NCI-H524 (cell line): ENCODE measurements at places on chromosomes 7 and 10.

DNA sequence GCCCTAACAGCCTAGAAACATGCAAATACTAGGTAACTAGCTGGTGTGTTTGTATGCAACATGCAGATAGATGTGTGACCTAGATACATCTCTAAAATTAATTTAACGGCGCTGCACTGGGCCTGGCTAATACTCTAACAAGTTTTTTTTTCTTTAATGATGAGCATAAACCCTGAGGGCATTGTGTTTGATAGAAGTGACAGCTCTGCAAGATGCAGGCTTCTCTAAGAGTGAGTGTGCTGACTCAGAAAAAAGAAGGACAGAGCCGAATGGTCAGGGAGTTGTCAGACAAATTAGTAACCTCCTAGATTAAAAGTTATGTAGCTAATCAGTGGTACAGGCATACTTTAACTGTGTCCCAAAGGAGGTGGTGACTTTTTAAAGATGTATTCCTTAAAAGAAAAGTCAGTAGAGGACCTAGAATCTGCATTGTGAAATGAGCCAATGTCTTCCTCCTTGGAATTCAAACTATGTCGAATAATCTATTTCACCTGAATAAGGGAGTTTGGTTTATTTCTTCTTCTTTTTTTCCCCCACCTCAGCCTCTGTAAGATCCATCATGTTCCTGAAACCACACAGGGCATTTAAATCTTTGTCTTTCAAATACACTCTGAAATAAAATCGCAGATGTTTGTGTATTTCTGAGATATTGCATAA is 315.1 kb downstream of the GFRA1 start:
- no peak for DNase-seq

- DNase-seq = no peak
Observed at GRCh38 chr7:84003191-84003590, 191.4 kb downstream of the SEMA3A start.

DNA sequence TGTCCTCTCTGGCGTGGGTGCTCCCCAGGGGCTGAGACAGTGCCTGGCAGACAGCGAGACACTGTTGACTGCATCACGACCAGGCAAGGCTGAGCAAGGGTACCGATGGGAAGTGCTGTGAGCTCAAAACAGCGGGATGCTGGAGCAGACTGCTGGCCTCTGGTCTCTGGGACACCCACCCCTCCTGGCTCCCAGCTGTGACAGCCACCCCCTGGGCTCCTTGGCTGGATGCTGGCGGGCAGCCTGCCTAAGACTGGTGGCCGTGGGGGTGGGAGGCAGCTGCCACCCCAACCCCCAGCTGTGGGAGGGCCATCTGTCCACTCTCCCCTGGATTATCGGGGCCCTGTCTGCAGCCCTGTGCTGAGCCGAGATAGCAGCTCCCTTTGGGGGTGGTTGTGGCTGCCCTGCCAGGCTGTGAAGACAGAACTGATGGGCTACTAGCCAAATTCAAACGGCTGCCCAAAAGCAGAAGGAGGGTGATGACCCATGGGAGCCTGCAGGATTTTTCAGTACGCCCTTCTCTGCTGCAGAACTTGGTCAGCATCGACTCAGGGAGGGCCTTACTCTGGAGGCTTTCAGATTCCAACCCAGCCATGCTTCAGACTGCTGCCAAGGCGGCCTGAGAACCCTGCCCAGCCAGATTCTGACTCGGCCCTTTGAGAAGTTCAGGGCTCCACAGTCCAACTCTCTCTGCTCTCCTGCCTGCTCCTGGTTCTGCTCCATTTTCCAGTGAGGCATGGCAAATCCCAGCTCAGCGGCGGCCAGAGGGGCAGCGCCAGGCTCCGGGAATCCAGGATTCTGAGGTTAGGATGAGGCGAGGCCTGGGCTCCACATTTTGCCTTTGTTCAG is 125.3 kb downstream of the NEURL1 start:
- DNase-seq = no peak

DNA sequence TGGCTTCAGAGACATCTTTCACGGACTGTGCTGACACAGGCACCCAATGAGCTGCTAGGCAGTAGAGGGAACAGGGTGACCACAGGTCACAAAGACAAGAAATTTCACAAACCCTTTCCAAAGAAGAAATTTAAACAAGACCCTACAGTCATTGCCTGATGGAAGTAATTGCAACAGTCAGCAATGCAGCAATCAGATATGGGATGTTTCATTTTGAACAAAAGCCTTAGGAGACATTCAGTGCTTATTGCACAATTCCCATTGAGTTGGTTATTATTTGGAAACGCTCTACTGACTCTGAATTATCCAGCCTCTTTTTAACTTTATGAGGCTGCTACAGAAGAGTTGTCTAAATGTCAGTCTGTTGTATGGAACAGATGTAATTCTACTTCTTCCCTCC is 85.5 kb downstream of the ETV1 start:
- DNase-seq = no peak

DNA sequence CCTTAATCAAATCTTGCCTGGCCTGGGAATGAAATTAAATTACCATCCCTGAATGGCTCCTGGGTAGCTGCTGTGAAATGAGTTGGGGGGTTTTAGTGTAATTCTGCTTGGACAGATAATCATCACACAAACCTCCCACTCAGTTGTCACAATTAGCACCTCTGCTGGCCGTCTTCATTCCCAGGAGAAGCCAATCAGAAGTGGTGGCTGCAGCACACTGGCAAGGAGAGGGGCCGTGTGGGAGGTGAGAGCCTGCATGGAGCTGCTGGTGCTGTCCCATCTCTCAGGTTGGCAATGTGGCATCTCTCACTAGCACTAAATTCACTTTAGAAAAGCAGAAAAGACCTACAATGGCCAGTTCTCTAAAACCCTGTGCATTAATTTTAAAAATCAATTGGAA is 92.5 kb downstream of the NT5C2 start:
- no peak for DNase-seq
